Kidney epithelial cell (primary cell): ENCODE measurements at places on chromosomes 6 and 20. TPM values are rescaled to one million over a fixed set of nuclear protein-coding genes. Genes with fewer than 3 reads are reported as not detected.

GRCh38 chr6:161079566-161080262 lies 88.1 kb downstream of the MAP3K4 start:
- DNase-seq: peak; percentile 67

DNA sequence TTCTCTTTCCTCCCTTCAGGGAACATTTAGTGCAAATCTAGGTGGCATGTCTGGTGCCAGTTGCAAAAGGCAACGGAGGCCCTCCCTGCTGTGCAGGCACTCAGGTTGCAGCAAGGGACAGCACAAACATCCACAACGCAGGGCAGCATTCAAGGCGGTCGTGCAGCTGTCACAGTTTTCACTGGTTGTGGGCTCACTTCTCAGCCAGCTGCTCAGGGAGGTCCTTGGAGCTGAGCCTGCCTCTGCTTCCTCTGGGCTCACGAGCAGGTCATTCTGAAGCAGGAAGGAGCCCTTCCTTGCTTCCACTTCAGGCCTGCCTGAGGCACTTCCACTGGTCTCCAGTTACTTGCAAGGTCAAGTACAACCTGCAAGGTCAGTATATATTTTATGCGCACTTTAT lies 3.8 kb upstream of the NPEPL1 start:
- no peak for DNase-seq

- no peak for DNase-seq
Measured at GRCh38 chr20:2536560-2536986, at the start of gene TMC2. Gene TMC2, plus strand, starts transcription at chr20:2536573. Its CDS starts 49 bp downstream, at chr20:2536622.

GRCh38 chr20:37389844-37390275 lies 43.9 kb downstream of the SRC start:
- DNase-seq: no peak

DNA sequence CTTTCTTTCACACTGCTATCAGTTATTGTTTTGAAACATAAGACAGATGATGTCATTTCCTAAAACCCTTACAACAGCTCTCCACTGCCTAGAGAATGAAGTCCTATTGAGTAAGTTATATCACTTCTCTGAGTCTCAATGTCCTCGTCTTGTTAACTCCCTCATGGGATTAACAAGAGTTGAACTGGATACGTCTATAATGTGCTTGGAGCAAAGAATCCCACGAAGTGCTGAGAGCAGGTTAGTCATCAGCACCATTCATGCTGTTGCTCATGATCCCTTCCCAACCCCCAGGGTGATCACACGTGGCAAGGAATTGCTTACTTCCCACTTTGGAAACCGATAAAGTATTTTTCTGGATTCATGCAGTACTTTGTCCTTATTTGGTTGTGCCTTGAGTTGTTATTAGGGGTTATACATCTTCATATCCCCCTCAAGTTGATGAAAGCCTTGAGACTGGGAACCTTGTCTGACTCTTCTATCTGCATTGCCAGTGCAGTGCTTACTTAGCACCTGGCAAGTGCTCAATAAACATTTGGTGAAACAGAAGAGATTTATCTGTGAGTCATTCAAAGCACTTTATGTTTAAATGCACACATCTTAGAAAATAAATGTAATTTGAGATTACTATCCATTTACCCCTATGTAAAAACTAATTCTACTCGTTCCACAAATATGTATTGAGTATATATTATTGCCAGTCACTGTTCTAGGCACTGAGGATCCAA lies 487.5 kb downstream of the EPM2A start:
- peak; percentile 41 for DNase-seq

Gene NOX3
- 0.17 TPM in 1 of 2 replicates, not detected in the other for total RNA-seq

GRCh38 chr6:161216616-161217205 lies 57.1 kb downstream of the AGPAT4 start:
- no peak for DNase-seq

DNA sequence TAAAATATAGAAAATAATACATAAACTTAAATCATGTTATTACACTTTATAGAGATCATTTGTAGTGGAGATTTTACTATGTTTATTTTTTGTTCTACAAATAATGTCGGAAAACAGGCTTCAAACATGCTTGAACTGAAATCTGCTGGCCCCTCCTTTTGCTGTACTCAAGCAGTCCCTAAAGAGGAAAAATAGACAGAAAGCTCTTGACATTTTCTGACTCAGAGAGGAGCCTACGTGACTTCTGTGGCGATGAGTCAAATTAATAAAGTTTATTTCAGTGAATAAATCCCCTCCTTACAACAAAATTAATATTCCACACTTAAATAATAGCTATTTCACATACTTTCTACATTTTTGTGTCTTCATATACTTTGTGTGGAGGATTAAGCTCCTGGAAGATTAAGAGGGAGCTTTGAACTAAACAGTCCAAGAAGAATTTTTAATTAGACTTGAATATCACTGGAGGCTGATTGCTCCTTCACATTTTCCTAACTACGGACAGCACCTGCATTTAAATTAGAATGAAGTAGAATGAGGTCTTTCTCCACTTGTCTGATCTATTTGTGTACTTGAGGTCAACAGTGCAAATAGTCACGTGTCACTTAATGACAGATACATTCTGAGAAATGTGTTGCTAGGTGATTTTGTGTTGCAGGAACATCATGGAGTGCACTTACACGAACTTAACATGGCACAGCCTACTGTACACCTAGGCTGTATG lies 1.7 kb upstream of the TREM1 start:
- no peak for DNase-seq

GRCh38 chr6:127446356-127446755 lies 12.8 kb downstream of the KIAA0408 start:
- no peak for DNase-seq

DNA sequence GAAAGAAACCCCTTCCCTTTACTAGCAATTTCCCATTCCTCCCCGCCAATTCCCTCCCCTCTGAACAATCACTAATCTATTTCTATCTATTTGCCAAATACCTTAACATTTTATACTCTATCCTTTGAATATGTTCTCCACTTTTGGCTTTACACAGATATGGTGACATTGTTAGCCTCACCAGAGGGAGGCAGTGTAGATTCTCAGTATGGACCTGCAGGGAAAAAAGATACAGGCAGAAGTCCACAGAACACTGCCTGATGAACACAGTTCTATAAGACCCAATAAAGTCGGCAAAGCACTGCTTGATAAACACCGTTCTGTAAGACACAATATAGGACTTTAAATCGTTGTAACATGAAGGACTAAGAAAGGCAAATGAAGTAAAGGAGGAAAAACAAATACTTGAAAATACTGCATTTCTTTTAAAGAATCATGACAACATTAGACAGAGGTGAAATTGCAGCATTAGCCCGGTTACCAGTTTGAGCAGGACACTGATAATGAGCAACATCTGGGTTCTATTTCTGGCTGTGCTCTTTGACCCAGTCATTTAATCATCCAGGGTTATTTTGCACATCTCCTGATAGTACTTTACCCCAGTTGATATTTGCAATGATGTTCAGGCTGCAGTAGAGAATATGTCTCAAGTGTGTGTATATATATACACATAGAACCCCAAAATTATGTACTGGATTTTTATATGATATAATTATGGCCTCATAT lies 296.8 kb downstream of the UTRN start:
- no peak for DNase-seq

Gene CEP43
- total RNA-seq: 13.8 and 21.1 TPM in 2 replicates

DNA sequence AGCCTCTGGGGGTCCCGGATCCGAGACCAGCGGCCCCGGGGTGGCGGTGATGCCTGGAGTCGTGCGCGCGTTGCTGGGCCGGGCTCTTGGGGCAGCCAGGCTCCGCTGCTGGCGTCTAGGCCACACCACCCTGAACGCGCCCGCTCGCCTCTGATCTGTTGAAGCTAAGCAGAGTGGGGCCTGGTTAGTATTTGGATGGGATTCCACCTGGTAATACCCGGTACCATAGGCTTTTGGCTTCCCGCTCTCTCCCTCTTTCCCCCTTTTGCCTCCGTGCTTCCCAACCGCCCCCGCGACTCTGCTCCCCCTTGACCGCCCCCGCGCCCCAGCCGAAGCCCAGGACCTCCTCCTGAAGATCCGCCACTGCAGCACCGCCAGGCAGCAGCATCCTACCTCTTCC lies 1383.5 kb upstream of the DEFB115 start:
- DNase-seq: no peak

GRCh38 chr6:147759536-147759935 lies 251.0 kb downstream of the SAMD5 start:
- no peak for DNase-seq

- DNase-seq: no peak
Measured at GRCh38 chr6:161947371-161947770, 673.5 kb upstream of the AGPAT4 start.

Gene SMIM26
- total RNA-seq: 122 and 178 TPM in 2 replicates

Gene NKAIN4
- 65.4 and 107 TPM in 2 replicates for total RNA-seq

- no peak for DNase-seq
Measured at GRCh38 chr6:157322792-157323254, 496 bp downstream of the TMEM242 start.

Gene JPH2
- 2.4 and 3.0 TPM in 2 replicates for total RNA-seq

- DNase-seq: peak; percentile 42
Measured at GRCh38 chr20:63863798-63864544, 1.1 kb upstream of the TPD52L2 start.

Gene FERMT1
- total RNA-seq: 21.9 and 22.1 TPM in 2 replicates

Gene TCP11
- total RNA-seq: 0.41 TPM in 1 of 2 replicates, not detected in the other

DNA sequence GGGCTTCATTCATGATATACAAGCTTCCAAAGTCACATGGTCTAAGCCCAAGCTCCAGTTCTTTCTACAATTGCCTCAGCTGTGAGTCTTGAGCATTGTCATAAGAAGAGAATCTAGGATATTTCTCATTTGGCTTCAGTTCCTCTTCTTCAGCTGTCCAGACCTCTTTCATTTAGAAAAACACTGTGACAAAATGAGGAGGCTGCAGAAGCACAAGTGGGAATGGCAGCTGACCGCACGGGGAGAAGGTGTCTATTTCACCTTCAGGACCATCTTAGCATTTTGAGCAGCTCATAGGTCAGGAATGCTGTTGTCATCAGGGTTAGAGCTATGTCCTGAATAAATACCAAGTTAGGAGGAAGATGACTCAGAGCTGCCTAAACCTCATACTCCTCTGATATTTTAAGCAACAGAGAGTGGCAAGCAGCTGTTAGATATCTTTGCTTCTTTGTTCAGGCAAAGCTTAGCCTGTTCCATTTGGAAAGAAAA lies 390.1 kb upstream of the CITED2 start:
- peak; percentile 98 for DNase-seq

DNA sequence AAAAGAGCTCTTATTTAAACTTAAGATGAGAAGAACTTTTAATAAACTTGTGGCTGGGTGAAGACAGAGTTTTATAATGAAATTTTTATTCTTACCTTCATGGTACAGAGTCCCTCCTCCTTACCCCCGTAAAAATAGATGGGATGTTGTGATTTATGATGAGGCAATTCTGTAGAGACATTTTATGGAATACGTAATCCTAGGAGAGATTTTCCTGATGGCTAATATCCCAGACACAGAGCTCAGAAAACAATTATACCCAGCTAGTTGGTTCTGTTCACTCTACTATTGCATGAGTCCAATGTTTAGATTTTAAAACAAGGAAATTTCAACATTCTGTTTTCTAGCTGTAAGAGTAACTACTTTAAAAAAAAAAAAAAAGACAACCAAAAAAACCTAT lies 43.4 kb downstream of the MTHFD1L start:
- no peak for DNase-seq

DNA sequence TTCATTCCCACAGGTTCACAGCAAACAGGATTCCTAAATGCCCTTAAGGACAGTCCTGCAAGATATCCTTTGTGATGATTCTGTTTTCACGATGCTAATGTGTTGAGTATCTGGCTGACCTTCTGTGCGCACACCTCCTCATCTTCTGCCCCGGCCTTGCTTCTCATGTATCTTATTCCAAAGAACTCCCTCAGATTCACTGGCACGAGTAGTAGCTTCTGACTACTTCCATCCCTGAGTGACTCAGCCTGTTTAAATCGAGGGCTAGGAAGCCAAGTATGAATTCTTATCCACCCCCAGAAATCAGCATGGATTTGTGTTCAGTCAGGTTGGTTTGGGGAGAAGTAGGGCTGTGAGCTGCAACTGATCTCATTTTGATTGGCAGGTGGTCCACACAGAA lies 190.2 kb upstream of the SNX9 start:
- no peak for DNase-seq

GRCh38 chr20:38072898-38073297 lies 39.4 kb downstream of the RPRD1B start:
- DNase-seq: no peak

DNA sequence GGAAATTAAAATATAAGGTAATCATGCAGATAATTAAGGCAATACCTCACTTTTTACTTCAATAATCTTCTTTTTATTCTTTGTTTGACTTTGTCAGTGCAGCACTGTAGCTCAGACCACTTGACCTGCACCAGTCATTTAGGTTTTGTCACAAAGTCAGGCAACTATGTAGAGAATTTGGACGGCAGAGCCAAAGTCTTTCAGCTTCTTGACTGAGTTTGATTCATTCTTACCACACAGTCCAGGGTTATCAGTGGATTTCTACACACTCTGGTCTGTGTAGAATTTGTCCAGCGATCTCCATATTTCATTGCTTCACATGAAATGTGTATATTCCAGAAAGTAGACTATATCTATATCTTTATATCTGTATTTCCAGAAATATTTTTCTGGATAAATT lies 107.3 kb downstream of the TFAP2B start:
- no peak for DNase-seq

Gene RSPO4
- total RNA-seq: 1.6 and 3.3 TPM in 2 replicates

- no peak for DNase-seq
Measured at GRCh38 chr6:57198926-57199636, 23.0 kb downstream of the RAB23 start.

DNA sequence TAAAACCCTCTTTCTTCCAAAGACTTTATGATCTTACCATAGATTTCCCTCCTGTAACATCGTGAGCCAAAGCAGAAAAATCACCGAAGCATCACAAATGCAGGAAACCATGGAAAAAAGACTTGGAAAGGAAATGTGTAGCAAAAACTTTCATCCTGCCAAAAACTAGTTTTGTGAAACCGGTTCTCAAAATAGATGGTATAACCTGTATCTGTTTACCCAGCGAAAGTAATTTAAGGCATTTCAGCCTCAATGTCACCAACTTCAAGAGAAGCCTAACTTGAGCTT lies 213.9 kb downstream of the ZNF217 start:
- no peak for DNase-seq

- peak; percentile 48 for DNase-seq
Measured at GRCh38 chr6:136066005-136066404, 184.1 kb downstream of the MTFR2 start.

DNA sequence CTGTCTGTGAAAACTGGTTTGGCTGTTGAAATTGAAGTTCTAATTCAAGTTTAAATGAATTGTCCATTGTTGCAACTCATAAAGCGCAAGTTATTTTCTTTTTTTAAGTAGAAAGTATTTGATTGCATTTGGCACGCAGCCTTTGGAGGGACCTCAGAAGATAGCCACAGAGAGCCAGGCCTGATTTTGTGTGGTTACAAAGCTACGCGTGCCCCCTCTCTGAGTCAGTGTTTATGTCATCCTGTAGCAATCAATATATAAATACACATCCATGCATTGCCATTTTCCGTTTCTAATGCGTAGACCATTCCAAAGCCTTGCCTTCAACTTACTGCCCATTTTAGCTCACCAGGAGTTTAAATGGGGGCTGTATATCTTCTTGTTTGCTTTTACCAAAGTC lies 173.2 kb downstream of the TMEM242 start:
- DNase-seq: no peak

- no peak for DNase-seq
Measured at GRCh38 chr6:36650848-36651478, 27.6 kb upstream of the CDKN1A start.

- DNase-seq: no peak
Measured at GRCh38 chr6:3037638-3038365, 30.5 kb upstream of the RIPK1 start.

Gene CST9L
- total RNA-seq: not detected in 2 replicates
